Activated naive CD8-positive, alpha-beta T cell treated with anti-CD3 and anti-CD28 coated beads for 36 hours (primary cell): ENCODE measurements at places on chromosomes 3 and 15. TPM values are rescaled to one million over a fixed set of nuclear protein-coding genes. Genes with fewer than 3 reads are reported as not detected.

The FGF7 gene
- total RNA-seq, result not detected

The MYZAP gene
- not detected for total RNA-seq

The EAF2 gene
- 15.0 TPM for total RNA-seq

The POLR2H gene
- 175 TPM for total RNA-seq

The TEX264 gene
- 39.5 TPM for total RNA-seq

The GDPGP1 gene
- total RNA-seq, result 8.3 TPM

The AGBL1 gene
- not detected for total RNA-seq

The TNFAIP8L3 gene
- 0.82 TPM for total RNA-seq
